Effector CD4-positive, alpha-beta T cell (primary cell): ENCODE measurements at places on chromosomes 1 and 21.

- no peak for DNase-seq
Observed at GRCh38 chr1:69728206-69728605, 160.5 kb downstream of the LRRC7 start.

- DNase-seq: no peak
Observed at GRCh38 chr1:196650403-196650802, 1.4 kb upstream of the CFH start.

DNA sequence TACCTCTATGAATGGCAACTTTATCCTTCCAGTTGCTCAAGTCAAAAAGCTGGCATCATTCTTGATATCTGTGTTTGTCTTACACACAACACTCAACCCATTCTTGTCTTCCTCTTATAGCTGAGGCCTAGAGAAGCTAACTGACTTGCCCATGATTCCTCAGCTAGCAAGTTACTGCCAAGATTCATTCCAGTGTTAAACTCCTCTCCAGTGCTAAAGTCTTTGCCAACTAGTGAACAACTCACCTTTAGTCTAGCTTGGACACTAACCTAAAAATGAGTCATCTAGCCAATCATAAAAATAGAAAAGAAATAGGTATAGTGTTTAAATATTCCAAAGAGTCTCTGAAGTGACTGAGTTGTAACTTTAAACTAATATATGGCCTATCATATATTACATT lies 45.6 kb upstream of the RGS2 start:
- no peak for DNase-seq

DNA sequence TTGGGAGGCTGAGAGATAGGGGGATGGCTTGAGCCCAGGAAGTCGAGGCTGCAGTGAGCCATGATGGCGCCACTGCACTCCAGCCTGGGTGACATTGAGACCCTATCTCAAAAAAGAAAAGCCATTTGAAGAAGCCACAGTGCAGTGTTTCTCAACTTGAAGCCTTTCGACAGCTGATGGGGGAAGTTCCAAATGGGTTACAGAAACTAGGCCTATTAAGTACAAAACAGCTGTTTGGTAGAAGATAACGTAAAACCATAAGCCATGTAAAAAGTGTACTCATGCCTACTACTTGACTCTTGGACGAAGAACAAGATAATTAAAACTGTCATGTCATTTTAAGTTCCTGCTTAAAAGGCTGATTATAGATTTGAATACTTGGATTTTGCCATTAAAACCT lies 16.6 kb downstream of the COPA start:
- no peak for DNase-seq

GRCh38 chr1:67476906-67477305 lies 46.7 kb upstream of the SERBP1 start:
- no peak for DNase-seq

- DNase-seq: no peak
Observed at GRCh38 chr1:41535716-41536115, 51.2 kb upstream of the EDN2 start.

- DNase-seq: no peak
Observed at GRCh38 chr1:234882898-234883297, 245.7 kb downstream of the TOMM20 start.

GRCh38 chr1:214990619-214991018 lies 91.9 kb upstream of the KCNK2 start:
- no peak for DNase-seq

DNA sequence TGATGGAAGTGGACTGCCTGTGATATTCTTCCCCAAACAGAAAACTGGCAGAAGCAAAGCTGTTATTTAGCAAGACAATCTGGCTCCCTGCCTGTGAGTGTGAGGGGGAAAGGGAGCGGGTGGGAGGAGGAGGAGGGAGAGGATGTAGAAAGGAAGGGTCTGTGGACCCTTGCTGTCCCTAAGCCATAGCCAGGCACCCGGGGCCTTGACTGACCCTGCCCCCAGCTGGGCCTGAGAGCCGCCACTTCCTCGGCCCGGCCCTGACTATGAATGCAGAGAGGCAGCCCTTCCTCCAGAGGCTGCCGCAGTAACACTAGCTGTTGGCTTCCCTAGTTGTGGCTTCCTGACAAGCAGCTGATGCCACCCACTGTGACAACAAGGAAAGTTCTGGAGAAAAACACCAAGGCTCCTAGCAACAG lies 13.9 kb downstream of the PLA2G2F start:
- no peak for DNase-seq

DNA sequence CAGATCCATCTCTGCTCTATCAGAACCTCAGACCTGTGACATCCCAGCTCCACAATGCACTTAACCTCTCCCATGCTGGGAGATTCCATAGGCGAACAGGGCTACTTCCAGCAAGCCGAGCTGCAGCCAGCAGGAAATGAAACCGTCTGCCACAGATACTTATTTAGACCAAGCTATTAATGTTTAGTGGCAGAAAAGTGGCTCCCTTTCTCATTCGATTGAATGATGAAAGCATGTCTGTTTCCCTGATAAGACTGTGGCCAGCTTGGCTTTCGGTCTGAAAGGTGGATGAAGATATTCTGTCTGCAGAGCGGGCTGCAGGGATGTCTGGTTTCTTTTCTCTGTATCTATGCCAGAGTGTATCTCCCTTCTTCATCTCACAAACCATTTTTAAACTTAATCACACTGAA lies 146.4 kb downstream of the GREM2 start:
- DNase-seq: no peak

- no peak for DNase-seq
Observed at GRCh38 chr1:19436716-19437476, 48.4 kb downstream of the CAPZB start.

- no peak for DNase-seq
Observed at GRCh38 chr1:229843627-229844238, 217.7 kb downstream of the URB2 start.

DNA sequence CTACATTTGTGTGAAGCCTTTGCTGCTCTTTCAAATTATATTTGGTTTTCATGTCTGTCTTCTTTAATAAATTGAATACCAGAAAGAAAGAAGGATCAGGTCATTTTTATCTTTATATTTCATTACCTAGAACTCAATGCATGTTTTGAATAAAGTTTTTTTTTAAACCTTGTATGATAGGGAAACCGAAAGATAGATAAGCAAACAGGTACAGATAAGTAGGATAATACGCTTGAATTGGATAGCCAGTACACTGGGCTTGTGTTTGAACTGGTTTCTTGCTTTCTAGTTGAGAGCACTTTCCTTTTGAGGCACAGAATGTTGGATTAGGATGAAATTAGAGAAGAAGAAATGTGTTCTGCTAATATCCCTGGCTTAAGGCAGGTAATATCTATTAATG lies 46.9 kb downstream of the PKN2 start:
- DNase-seq: no peak

GRCh38 chr1:36771660-36772284 lies 262.5 kb downstream of the GRIK3 start:
- DNase-seq: no peak

DNA sequence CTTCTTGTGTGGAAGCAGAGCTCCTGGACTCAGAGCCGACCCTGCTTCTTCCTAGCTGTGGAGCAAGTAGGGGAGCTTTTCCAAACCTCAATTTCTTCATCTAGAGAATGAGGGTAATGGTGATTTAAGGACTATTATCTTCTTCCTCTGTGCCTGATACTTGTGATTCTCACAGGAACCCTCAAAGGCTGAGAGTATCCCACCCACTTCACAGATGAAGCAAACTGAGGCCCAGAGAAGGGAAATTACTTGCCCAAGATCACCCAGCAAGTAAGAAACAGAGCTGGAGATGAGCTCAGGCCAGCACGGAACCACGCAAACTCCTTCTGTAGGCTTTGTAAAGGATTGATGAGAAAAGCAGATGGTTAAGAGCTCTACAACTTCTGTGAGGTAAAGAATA lies 15.1 kb upstream of the SLC2A1 start:
- DNase-seq: no peak

DNA sequence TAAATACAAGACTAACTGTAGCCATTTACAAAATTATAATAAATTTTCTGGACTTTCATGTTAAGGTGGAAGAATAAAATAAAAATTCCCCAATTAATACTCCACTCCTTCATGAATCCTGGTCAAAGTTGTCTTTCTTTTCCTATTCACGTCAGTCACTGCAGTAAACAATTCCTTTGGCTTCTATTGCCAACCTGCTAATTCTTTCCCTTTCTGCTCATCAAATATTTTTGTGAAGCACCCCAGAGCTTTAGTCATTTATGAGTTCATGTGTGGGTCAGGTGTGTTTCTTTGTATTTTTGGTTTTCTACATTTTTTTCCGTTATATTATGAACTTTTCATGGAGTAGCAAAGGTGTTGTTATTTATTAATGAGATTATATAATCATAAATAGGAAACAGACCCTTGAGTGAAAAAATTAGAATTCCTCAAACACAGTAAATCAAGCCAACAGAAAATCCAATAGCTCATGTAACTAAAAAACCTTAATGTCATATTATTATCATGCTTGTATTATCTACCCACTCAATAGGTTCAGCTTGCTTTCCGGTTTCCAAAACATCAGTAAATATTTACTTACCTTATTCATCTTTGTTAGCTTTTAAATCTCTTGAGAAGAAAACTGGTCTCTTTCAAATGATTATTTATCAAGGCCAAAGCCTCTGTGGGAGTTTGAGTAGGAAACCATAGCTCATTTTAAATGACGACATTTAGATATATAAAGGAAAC lies 29.6 kb upstream of the PLA2G4A start:
- no peak for DNase-seq

GRCh38 chr1:190416239-190416638 lies 61.4 kb downstream of the BRINP3 start:
- DNase-seq: no peak

DNA sequence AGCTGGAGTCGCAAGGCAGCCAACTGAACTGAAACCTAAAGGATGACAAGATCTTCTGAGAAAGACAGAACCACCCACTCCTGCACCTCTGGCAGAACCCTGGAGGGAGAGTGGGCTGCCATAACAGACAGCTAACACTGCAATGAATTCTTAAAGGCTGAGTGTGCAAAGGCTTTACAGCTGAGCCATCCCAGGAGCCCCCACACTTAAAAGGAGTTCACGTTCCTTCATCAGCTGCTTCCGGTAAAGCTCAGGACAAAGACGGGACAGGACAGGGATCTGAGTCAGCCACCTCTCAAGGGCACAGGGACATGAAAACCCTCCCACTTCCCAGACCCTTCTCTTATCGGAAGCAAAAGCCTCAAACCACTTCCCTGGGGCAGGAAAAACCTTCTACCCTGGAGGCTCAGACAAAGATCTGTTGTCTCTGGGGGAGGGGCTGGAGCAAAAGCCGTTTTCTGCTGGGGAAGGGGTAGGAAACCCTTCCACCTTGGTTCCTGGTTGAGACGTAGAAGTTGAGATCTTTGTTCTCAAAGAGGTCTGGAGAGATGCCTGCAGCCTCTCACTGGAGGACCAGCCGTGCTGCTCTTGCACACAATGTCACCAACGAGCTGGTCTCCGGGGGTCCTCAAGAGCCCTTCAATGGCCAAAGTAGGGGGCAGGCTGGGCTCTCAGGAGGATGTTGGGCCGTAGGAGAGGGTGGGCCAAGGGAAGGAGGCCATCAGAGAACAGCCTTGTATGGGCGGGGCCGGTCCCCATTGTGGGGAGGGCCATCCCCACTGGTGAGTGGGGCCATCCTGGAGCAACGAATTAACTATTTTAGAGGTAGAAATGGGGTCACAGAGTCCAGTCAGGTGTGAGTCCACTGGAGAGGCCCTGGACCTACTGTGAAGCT lies 452.4 kb downstream of the PTPRU start:
- DNase-seq: no peak

DNA sequence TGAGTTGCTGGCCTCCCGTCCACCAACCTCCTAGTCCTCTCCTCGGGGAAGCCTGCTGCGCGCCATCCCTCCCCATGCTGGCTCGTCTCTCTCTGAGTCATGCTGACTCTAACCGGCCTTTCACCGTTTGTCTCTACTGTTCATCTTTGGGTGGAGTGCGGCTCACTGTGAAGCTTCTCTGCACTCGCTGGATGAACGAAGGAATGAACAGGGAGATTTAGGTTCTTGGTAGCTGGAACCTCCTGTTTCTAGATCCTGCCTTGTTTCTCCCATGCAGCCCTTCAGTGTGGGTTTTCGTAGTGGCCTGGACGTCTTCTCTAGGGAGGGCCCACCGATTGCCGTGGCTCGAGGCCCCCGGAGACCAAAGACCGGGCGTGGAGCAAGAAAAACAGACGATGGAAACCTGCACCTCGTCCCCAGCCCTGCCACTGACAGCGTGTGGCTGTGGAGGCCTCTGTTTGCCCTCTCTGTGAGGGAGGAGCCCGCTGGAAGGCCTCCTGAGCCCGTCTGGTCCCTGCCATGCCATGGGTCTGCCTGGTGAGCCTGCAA lies 227.6 kb upstream of the C1orf174 start:
- no peak for DNase-seq

DNA sequence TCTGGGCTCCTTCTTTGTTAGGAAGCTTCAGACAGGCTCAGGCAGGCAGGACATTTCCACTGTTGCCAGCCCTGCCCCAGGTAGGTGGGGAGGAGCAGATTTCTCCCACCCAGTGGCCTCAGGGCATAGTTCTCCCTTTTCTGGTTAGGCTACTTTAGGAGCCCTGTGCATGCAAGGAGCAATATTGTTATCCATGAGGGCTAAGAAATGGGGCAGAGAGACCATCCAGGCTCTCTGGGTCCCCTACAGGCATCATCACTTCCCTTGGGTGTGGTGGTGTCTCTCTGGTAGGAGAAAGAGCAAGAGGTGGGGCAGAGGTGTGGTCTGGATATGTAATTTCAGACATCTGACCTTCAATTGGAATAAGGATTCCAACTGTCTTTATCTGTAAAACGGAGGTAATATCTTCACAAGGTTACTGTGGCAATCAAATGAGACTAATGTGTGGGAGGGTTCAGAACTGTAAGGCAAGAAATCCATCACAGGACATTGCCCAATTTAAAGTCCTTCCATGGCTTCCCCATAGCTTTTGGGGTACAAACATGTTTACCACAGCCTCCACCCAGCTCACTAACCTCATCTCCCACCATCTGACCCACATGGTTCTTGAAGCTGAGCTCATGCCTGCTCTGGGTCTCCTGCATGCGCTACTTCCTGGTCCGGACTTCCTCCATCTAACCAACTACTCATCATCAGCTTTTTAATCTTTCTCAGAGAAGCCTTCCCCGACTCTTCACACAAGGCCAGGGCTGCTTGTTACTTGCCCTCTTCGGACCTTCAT lies 26.1 kb downstream of the PCAT6 start:
- no peak for DNase-seq

- DNase-seq: no peak
Observed at GRCh38 chr1:110475362-110476027, 24.5 kb downstream of the PROK1 start.

DNA sequence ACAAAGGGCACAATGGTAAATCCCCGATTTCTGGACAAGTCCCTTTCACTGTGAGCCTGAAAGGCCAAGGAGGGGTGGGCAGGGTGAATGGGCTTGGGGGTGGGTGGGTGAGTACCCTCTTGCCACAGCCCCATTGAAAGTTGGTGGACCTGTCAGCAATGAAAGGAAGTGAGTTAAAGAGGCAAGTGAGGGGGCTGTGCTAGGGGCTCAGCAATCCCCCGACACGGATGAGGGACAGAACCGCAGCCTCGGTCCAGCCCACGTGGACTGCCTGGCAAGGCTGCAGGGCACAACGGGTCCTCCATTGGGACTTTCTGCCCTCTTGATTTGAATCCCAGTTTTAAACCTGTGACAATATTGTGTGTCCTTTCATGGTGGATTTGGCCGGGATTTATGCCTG lies 255.3 kb downstream of the FOXD2 start:
- no peak for DNase-seq

- DNase-seq: no peak
Observed at GRCh38 chr1:119323216-119323982, 45.2 kb upstream of the HAO2 start.

GRCh38 chr1:78640462-78640861 lies 9.2 kb upstream of the IFI44 start:
- no peak for DNase-seq

- DNase-seq: no peak
Observed at GRCh38 chr21:38721958-38722357, 83.8 kb upstream of the ETS2 start.
